Endothelial cell of umbilical vein (primary cell): ENCODE measurements at places on chromosomes 1 and 21. TPM values are rescaled to one million over a fixed set of nuclear protein-coding genes. Genes with fewer than 3 reads are reported as not detected.

CLCA4 gene
- not detected in 2 replicates for polyA plus RNA-seq

DNA sequence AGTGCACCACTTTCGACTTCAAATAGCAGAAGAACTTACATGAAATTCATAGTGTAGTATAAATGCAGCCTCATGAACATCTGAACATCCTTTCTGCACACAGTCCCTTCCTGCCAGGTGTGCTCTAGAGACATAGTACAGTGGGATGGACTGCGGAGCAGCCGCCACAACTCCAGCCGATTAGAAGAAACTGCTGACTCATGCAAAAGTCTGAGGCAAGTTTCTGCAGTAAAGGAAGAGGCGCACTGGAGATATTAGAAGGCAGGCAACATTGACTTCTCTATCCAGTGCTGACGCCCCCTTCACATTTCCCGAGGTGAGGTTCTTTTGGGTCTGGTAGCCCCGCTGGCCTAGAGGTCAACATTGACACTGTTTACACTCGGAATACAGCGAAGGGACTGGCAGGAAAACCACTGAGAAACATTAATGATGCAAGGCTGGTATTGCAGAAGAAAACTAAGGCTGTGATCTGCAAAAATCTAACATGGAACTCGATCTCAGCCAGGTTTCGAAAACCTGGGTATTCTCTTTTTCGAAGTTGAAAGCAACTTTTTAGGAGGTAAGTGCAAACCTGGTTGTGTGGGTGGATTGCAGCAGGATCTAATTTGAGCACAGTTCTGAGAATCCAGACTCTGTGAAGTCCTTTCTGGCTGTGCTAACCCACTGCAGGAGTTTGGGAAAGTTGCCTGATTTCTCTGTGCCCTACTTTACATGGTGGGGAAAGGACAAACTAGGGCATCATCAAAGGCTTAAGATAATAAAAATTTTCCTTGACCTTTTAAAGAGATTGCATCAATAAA, 90.7 kb downstream of the CDC7 start:
- no peak for DNase-seq

DNA sequence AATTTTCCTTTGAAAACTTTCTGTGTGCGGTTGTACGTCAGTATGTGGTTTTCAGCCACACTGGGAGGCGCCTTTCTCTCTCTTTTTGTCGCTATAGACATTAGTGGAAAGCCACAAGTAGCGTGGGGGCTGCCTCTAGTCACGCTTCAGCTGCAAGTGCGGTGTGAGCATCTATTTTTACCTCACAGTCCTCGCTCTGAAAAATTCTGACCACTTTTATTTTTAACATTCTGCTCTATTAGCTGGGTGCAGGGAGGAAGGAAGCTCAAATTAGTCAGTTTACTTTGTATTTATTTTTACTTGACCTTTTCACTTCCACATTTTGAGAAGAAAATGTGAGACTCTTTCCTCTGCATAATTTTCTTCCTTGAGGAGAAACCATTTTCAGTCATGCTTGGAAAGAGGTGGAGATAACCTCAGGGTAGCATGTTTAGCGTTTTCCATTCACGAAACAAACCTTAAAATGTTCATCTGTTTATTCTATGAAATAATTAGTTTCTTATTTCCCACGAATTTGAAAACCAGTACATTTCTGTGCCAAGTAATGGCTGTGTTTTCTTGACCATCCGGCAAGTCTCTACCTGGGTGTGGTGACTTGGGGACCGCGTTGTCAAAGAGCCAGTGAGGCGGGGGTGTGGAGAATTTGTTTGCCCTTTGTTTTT, 35.6 kb downstream of the ADARB1 start:
- DNase-seq: peak; percentile 56

DNA sequence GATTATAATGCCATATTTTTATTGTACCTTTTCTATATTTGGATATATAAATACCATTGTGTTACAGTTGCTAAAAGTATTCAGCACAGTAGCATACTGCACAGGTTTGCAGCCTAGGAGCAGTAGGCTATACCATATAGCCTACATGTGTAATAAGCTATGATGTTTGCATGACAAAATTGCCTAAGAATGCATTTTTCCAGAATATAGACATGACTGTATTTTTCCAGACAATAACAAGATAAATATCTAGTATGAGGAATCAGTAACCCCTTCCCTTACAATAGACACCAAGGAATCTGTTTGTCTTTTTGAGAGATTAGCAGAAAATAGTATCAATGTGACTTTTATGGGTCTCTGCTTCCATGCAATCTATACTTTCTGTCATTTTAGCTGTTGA, 228.6 kb downstream of the GRIK1 start:
- DNase-seq: no peak

GRCh38 chr1:116868385-116868784, 41.3 kb upstream of the PTGFRN start:
- no peak for DNase-seq

AZIN2 gene
- polyA plus RNA-seq: 1.3 and 1.4 TPM in 2 replicates

DNA sequence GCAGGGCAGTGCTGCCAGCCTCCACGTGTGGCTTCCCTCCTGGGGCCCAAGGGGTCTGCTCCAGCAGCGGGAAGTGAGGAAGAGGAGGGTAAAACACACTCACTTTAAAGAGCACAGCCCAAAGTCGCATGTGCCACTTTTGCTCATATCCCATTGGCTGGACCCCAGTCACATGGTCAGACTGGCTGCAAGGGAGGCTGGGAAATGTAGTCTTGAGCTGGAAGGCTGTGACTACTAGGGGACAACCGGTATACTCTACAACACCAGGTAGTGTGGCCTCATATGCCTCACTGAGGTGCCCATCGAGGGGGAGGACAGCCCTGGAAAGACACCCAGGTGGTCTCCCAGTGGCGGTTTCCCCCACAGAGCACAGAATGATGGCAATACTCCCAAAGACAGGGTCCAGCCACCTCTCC, 45.2 kb downstream of the CAMK2N1 start:
- DNase-seq: peak; percentile 71

FAM151A gene
- not detected in 2 replicates for polyA plus RNA-seq

GRCh38 chr1:217605390-217605789, 25.5 kb downstream of the GPATCH2 start:
- peak; percentile 52 for DNase-seq

- no peak for DNase-seq
Measured at GRCh38 chr21:15210235-15210678, 145.5 kb upstream of the NRIP1 start.

RPE65 gene
- not detected in 2 replicates for polyA plus RNA-seq

GRCh38 chr1:111832521-111833155, 76.9 kb downstream of the DDX20 start:
- DNase-seq: no peak

DPM3 gene
- 258 and 315 TPM in 2 replicates for polyA plus RNA-seq

PROK1 gene
- not detected in 2 replicates for polyA plus RNA-seq

NVL gene
- polyA plus RNA-seq: 11.9 and 16.7 TPM in 2 replicates

- DNase-seq: no peak
Measured at GRCh38 chr1:203089001-203089650, 3.3 kb upstream of the MYOG start.

TCP10L gene
- 0.06 and 0.07 TPM in 2 replicates for polyA plus RNA-seq

CA6 gene
- not detected in 2 replicates for polyA plus RNA-seq

GRCh38 chr1:169027607-169028320, 78.7 kb upstream of the ATP1B1 start:
- DNase-seq: no peak

- peak; percentile 66 for DNase-seq
Measured at GRCh38 chr1:67880056-67880601, 46.9 kb upstream of the GNG12 start.

- no peak for DNase-seq
Measured at GRCh38 chr1:43277116-43277876, 7.5 kb downstream of the TMEM125 start.

DNA sequence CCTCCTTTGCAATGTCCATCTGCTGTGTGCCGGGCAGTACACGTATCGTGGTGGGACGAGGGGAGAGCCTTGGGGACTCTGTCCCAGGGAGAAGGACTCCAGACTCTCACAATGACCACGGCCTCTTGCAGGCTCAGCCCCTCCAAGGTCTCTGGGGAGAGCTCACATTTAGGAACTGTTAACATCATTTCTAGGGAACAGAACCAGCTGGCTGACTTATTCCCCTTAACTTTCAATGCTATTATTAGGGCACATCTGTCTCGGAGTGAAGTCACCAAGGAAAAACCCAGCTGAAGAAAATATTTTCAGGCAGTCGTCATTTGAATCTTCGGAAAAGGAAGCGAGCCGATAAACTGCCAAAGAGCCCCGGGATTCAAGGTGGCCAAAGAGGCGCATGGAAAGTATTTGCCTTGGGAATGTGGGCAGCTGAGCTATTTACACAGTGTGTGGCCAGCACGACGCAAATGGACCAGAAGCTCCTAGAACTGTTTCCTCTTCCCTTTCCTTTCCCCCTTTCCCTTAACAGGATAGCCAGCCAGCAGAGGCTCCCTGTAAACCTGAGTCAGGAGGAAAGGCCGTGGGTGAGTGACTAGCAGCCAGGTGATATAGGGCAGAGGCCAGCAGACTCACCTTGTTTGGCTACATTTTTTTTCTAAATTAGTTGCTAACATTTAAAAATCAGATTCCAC, 74.5 kb downstream of the ITPKB start:
- peak; percentile 82 for DNase-seq

HRNR gene
- not detected in 2 replicates for polyA plus RNA-seq

- DNase-seq: no peak
Measured at GRCh38 chr1:185661971-185662370, 72.2 kb upstream of the HMCN1 start.

CRABP2 gene
- 0.21 and 0.32 TPM in 2 replicates for polyA plus RNA-seq

LCK gene
- 0.06 and 0.08 TPM in 2 replicates for polyA plus RNA-seq

GRCh38 chr1:101302831-101303511, 66.2 kb downstream of the S1PR1 start:
- peak; percentile 82 for DNase-seq

- DNase-seq: no peak
Measured at GRCh38 chr1:5402618-5403017, 589.6 kb downstream of the NPHP4 start.

DNA sequence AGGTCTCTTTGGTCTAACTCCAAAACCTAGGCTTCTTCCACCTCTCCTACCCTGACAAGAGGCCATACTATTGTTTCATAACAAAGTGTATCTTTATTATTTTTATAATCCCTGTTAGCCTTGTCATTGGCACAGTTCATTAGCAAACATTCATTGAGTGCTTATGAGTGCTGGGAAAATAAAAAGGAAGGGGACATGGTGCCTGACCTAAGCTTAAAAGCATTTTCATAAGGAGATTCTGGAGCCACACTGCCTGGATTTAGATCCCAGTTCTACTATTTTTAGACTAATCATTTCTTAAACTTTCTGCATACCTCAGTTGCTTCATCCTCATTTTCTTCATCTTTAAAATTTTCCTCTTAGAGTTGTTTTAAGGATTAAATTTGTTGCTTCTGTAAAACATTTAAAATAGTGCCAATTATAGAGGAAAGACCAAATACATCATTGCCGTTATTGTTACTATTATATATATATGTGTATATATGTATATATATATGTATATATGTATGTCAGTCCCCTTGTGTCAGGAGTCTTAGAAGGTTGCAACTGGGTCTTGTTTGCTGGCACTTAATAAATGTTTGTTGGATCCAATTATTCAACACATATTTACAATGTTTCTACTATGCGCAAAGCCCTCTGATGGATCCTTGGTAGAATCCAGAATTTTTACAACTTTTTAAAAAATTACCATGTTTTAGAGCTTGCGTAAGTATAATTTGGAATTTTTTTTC, 250.9 kb upstream of the SGIP1 start:
- DNase-seq: no peak

HSD11B1 gene
- not detected in 2 replicates for polyA plus RNA-seq

GRCh38 chr21:45217010-45217409, 70.7 kb downstream of the POFUT2 start:
- DNase-seq: no peak

- DNase-seq: no peak
Measured at GRCh38 chr1:203099805-203100515, 14.1 kb upstream of the MYOG start.

TMEM35B gene
- polyA plus RNA-seq: 40.5 and 46.2 TPM in 2 replicates

DNA sequence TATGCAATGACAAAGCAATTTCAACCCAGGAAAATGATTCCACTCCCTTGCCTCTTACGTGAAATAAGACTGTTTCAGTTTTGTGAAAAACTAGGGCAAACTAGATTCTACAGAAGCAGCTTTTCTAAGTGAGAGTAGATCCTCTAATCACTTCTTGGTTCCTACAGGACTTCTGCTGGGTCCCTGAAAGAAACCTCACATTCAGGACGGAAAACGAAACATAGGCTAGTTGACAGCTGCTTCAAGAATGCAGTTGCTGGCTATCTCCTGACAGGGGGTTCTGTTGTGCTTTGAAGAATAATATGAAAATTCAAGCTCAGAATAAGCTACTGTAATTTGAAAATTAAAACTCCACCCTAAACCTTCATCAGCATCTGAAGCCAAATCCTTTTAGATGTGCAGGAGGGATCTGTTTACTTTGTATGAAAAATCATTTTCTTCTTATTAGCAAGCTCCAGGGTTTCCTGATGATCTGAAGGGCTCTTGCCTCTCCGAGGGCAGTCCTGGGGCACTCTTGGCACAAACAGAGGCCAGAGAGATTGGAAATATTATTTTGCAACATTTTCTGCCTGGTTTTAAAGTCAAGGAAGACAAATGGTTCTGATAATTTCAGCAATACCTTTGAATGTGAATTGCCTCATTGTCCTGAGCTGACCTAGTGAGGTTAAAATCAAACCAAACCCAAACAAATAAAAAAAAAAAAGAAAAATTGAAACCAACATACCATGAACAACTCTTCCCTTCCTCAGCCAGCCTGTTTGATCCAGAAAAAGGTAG, 55.0 kb downstream of the NTMT2 start:
- no peak for DNase-seq
